ENCODE measurements at places on chromosomes 1 and 21.

DNA sequence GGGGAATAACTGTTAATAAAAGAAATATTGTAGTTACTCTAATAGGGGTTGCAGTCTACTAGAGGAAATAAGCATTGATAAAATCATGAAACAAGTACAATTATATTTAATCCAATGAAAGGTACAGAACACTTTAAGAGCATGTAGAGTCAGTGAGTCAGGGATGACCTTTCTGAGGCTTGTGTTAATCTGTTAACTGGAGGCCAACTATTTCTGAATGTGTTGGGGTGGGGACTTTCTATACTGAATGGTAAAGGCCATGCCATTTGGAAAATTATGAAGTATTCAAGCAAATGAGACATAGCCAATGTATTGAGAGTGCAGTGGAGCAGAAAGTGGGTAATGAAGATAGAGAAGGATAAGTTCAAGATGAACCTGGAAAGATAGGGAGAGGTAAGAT lies 646.2 kb downstream of the ADGRL2 start:
- DNase-seq, result no peak

- DNase-seq, result no peak
These were observed 31.3 kb downstream of the OLFML3 start for GRCh38 chr1:114010433-114011184.

- DNase-seq, result no peak
These were observed 1.2 kb downstream of the NHLH2 start for GRCh38 chr1:115839679-115840237.

DNA sequence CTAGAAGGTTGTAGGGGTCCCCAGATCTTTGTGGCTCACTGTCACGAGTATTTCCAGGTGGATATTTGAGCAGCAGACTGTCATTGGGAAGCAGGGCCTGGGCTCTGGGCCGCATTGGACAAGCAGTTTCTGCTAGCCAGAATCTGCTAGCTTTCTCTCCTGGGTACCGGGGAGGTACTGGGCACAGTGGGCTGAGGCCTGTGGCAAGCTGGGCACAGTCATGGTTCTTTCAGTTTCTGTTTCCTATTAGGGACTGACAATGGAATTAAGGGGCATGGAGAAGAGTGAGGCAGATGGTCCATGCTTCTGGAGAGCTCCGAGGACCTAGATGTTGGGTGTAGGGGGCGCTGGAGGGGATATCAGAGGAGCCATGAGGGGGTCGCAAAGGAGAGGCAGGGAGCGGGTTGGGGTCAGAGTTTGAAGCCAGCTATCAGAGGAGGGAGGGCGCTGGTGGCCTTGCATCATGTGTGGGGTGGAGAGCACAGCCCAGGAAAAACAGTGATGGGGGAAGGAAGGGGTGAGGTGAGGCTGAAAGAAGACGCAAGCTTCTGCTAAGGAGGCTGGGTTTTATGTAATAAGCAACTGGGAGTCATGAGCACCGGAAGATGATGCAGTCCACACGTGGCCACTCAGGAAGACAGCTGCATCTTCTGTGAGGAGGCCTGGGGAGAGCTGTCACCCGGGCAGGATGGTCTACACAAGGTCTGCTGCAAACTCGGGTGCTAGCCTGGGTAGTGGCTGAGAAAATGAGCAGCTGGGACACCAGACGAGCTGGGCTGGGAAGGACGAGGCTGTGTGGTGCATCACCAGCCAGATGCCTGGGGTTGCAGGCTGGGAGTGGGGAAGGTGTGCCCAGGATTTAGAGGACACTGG lies 72.7 kb downstream of the IER5 start:
- DNase-seq, result no peak

DNA sequence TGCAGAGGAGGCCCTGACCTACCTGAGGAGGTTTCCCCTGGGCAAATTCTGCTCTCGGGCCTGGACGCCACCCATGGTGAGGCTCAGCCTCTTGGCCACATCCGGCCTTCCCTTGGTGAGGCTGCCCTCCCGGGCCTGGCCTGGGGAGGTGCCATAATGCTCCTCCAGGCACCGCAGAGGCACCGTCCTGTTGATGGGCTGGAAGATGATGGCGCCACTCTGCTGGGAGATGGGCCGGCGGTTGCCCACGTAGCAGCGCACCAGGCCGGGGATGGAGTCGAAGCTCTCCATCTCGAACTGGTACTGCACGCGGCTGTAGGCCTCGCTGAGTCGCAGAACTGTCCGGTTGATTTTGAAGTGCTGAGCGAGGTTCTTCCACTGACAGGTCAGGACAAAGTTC lies 92.7 kb downstream of the BCAR3 start:
- DNase-seq, result no peak

DNA sequence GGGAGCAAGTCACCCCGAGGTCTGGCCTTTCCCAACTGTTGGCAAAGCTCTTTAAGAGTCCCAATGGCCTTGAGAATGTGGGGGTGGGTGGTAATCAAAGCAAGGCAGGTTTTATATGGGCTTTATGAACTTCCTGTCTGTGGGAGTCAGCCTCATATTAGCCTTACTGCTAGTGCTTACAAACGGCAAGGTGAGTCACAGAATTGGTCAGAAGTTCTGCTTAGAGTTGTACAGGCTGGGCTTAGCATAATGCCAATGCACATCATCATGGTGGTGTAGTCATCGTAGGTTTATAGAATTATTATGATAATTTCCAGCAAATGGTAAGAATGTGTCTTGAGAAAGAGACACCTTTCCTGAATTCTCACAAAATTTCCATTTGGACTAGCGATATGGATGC lies 192.7 kb upstream of the KIAA0040 start:
- DNase-seq, result no peak

GRCh38 chr1:234771642-234772344 lies 161.8 kb upstream of the IRF2BP2 start:
- DNase-seq, result peak; percentile 36

DNA sequence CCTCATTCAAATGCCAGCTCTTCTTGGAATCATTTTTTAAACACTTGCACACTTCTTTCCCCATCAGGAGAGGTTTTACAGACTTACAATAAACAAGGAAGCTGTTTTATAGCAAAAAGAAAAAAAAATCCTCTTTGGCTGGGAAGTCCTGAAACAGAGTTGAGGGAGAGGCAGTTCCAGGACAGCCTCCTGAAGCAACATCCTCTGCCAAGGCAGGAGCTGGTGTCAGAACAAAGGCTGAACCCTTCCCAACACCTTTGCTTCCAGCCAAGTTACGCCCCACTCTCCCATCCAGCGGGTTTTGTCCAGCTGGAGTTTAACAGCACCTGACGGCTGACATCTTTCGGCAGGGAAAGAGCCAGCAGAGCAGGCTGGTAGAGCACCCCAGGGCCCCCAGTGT lies 287.8 kb downstream of the RRAGC start:
- no peak for DNase-seq

- DNase-seq, result no peak
These were observed 1.9 kb upstream of the ITPKB start for GRCh38 chr1:226741009-226741408.

GRCh38 chr1:110312188-110313121 lies 26.7 kb upstream of the RBM15 start:
- DNase-seq, result peak; percentile 76

GRCh38 chr1:18139198-18139981 lies 31.8 kb downstream of the IGSF21 start:
- DNase-seq, result no peak

DNA sequence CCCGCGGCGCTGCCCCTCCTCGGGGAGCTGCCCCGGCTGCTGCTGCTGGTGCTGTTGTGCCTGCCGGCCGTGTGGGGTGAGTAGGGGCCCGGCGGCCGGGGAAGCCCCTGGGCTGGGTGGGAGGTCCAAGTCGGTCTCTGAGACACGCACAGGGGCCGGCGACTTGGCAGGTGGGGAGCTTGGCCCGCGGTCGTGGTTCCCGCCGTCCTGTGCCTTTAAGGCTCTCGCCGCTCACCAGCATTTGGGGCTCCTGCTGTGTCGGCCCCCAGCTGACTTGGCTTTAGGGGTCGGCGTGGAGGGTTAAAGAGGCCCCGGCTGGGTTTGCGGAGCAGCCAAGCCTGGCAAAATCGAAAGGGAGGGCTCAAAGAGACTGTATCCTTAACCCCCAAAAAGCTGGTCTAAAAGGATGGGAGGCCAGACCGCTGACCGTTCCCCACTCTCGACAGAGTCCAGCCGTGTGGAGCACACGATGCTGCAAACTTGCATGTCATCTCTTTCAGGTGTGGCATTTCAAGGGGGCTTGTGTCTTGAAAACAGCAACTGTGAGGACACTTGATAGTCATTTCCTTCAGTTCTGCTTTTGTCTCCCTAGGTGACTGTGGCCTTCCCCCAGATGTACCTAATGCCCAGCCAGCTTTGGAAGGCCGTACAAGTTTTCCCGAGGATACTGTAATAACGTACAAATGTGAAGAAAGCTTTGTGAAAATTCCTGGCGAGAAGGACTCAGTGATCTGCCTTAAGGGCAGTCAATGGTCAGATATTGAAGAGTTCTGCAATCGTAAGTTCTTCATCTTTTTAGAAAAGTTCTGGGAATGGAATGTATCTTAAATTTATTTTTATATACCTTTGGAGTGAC lies 540 bp downstream of the CD55 start:
- DNase-seq, result no peak

DNA sequence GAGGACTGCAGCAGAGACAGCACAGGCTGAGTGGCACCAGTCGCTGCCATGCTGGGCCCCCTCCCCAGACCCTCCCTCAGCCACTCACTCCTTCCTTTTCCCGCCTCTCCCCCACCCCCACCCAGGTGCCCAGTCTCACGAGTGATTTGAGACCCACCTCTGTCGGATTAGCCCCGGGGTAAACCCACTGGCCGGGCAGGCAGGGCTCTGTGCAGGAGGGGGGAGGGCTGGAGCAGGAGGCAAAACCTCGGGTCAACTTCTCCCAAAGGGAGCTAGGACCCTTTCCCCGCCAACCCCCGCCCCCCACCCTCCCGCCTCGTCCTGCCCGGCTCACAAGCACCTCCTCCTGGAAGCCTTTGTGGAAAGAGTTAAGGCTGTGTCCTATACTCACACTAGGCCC lies 3.5 kb upstream of the MRPL24 start:
- DNase-seq, result no peak

- no peak for DNase-seq
These were observed 26.3 kb downstream of the NFASC start for GRCh38 chr1:204896787-204897469.

GRCh38 chr21:42239556-42239955 lies 20.6 kb downstream of the ABCG1 start:
- DNase-seq, result no peak

GRCh38 chr1:79819140-79819539 lies 812.6 kb upstream of the ADGRL4 start:
- DNase-seq, result no peak

DNA sequence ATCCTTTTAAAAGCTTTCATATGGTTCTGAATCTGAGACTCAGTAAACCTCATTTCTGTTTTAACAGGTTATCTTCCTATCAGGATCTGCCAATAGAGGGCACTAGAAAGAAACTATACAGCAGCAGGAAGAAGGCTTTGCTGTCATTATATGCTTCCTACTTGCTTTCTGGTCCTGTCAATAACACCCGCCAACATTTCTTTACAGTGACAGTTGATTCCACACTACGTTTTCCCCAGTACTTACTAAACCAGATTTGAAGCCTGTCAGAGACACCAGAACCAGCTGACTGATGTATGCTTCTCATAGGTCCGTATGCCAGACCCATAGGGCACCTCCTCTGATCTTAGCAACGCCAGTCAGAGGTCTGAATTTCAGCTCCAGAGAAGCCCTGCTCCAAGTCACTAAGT lies 341.0 kb upstream of the NEGR1 start:
- DNase-seq, result no peak

- no peak for DNase-seq
These were observed 23.9 kb downstream of the RAB3B start for GRCh38 chr1:51966559-51966958.

- no peak for DNase-seq
These were observed 762.9 kb downstream of the LTN1 start for GRCh38 chr21:28229814-28230213.

DNA sequence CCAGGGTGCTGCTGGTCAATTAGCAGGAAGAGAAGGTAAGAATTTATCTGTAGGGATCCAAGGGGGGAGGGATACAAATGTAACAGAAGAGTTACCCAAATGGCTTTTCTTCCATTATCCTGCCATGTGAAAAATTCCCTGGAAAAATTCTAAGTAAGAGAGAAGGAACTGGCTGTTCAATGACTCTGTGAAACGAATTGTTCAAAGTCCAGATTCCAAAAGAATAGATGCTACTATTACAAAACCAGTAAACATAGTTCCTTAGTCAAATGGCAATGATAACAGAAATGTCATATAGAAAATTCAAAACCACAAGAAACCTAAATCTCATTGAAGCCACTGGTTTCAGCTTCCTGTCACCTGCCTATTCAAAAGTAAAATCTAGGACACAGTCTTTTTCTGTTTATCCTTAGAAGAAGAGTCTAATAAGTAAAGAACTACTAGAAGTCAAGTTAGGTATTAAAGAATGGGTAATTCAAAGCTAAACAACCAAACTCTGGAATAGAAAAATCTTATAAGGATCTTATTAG lies 102.6 kb downstream of the ZNF644 start:
- DNase-seq, result no peak

DNA sequence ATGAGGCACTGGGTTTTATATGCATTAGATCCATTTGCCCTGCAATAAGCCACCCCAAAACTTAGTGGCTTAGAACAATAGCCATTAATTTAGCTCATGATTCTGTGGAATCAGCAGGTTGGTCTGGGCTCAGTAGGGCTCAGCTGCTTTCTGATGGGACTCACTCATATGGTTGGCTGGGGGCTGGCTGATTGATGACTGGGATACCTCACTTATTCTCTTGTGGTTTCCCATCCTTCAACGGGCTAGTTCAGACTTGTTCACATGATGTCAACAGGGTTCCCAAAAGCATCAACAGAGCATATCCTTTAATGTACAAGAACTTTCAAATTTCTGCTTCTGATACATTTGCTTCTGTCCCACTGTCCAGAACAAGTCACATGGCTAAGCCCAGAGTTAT lies 43.2 kb downstream of the DNM3 start:
- no peak for DNase-seq

DNA sequence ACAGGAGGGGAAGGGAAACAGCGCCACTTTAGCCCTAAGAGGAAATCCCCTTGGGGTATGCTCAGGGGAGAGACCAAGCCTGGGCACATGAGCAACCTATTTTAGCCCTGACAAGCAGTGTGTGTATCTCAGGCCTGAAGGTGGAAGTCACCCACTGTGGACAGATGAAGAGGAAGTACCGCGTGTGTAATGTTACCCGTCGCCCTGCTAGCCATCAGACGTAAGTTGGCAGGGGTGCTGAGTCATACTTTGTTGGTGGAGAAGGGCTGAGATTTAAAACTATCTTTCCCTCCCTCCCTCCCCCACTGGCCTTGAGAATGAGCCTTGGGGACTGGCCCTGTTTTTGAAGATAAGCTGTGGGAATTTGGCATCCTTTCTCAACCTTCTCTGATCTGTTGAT lies 11.2 kb downstream of the AGO1 start:
- DNase-seq, result no peak

GRCh38 chr1:201109651-201110050 lies 2.6 kb downstream of the CACNA1S start:
- no peak for DNase-seq

- DNase-seq, result no peak
These were observed 302.7 kb downstream of the DISC1 start for GRCh38 chr1:231929311-231929710.
